ENCODE measurements at places on chromosomes 7 and 10.

DNA sequence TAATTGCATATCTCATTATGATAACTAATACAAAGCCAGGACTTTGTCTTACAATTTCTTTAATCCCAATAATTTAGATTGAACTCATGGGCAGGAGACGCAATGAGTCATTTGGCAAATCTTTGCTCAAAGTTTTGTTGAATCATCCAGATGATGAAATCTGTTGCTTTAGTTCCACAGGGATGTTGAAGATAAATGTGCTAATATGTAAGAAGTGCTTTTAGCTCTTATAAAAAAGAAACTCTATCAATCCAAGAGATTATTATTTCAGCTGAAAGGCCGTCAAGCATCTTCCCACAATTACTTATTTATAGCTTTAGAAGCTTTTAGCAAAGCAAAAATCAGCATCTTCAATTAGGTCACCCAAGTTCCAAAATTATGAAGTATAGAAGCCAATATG lies 36.8 kb upstream of the ANK3 start:
- peak; percentile 98 for DNase-seq

DNA sequence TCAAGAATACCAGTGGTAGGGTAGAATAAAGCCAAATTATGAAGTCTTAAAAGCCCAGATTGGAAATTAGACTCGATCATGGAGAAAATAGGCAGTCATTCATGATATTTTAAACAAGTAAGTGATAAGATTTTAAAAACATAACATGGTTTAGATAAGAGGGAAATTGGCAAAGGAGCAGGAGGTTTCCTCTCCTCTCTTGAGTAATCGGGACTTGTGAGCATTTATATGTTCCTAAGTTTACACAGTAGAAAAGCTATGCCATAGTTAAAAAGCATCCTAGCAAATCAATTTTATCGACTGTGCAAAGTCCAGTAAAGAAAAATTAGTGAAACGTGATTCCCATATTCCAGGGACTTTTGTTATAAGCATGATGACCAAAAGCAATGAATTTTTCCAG lies 313.2 kb downstream of the AHR start:
- no peak for DNase-seq

DNA sequence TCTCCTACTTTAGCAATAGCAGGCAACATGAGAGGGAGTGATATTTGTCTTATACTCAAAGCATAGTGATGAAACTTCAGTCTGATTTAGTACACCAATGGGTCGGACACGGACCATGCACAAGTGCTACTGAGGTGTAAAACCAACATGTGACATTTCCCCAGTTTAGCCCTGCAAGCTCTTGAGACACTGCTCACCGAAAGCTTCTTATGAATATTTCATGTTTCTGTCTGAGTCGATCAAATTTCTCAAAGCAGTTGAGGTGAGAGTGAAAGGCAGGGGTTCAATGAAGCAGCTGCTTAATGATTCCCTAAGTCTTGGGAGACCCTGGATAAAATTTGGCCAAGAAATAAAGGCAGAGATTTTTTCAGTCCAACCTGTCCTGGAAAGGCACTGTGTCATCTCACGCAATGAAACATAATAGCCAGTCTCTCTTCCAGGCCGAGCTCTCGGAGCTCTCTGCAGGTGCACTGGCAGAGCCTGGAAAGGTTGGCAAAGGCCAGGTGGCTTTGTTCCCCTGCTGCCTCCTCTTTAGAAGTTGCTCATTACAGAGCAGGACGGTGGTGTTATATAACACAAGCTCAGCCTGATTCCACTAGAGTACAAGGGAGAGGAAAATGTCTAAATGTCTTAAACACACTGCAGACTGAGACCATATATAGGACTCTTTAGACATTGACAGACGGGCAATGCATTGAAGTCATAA lies 33.9 kb upstream of the XPNPEP1 start:
- DNase-seq = no peak

DNA sequence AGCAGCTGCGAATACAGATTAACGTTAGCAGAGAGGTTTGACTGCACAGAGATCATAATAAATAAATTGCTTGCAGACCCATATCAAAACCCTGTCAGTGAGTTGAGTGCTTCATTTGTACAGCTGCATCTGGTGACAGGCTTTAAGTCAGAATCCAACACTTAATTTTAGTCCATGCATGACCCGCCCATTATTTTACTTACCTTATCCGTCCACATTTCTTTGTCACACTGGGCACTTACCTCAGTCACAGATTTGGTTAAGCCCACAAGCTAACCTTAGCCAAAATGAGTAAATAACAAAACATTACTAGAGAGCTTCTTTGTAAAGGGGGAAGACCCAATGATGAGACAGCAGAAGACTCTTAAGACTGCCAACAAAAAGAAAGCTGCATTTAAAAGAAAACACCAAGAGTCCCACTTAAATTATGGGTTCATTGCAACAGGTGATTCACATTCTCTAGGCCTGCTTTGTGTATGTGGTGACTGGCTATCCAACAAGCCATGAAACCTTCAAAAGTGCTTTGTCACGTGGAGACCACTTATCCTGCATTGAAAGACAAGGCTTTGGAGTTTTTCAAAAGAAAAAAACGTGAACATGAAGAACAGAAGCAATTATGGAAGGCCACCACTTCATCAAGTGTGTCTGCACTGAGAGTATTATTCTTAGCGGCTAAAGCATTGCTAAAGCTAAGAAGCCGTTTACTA lies 32.2 kb downstream of the PHTF2 start:
- DNase-seq = no peak

DNA sequence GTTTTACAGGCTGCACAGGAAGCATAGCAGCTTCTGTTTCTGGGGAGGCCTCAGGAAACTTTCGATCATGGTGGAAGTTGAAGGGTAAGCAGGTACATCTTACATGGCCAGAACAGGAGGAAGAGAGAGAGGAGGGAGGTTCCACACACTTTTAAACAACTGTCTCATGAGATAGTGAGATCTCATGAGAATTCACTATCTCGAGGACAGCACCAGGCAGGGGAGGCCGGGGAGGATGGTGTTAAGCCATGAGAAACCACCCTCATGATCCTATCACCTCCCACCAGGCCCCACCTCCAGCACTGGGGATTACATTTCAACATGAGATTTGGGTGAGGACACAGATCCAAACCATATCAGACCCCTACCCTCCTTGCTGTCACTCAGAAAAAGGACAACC lies 23.7 kb downstream of the ZNF503 start:
- DNase-seq = no peak

GRCh38 chr7:24572393-24572996 lies 757 bp upstream of the PALS2 start:
- peak; percentile 82 for DNase-seq

DNA sequence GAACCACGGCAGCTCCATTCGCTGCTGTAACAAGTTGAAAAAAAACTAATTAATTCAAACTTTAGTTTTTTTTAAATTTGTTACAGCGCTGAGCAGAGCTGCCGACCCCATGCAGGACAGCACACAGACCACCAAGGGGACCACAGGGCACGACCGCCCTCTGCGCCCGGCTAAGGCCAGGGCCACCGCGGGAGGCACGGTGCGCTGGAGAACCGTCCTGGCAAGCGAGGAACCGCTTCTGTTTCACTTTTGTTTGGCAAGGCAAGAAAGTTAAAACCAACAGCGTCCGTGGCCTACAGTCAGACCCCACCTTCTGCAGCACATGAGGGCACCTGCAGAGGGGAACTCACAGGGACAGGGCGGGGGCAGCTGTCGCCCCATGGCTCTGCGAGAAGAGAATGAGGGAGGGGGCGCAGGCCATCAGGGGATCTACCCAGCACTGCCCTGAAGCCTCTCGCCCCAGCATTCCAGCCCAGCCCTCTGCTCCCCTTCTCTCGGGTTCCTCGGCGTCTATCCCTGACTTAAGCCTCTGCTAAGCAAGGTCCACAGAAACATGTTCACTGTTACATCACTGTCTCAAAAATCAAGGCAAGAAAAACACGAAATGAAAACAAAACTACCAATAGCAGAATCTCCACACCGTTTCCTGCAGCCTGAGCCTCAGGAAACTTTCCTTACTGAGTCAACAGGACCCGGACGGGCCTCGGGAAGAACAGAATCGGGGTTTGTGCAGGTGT lies 204.4 kb downstream of the DIP2C start:
- peak; percentile 7 for DNase-seq

DNA sequence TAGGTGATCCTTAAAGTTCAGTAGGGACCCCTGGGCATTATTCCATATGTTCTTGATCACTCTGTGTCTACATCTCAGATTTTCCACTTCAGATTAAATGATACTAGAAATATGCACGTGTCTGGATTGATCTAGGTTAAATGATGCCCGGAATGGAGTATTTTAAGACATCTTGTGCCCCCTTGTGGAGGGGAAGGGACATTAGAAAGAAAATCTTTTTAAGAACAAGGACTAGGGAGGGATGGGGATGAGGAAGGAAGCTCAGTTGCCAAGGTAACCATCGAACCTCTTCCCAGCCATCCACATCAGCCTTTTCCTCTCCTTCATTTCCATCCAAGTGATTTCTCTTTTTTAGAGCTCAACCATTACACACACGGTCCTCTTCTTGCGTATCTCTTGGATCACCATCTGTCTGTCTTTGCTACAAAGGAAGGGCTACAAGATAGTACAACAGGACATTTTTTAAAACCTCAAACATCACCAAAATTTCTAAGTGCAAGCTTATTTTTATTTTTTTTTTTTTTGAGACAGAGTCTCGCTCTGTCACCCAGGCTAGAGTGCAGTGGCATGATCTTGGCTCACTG lies 40.5 kb downstream of the PRSS2 start:
- DNase-seq = peak; percentile 74

DNA sequence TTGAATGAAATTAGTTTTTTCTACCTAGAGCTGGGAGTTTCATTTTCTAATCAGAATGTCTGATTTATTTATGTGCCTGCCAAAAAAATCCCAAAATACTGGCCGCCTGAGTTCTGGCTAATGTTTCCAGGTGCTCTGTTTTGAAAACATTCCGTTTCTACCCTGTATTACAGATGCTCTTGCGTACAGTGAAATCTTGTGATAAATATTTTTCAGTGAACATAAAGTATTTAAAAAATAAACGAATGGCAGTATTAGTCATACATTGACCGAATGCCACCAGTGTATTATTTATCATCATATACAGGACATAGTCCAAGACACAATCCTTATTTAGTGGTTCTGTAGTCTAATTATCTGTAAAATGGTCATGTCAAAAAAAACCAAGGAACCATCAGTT lies 102.8 kb downstream of the KAT6B start:
- DNase-seq = peak; percentile 98

GRCh38 chr7:50557099-50557498 lies 8.1 kb downstream of the DDC start:
- DNase-seq = no peak

GRCh38 chr7:136067277-136067676 lies 90.1 kb upstream of the MTPN start:
- DNase-seq = no peak

- DNase-seq = no peak
These were observed 680.7 kb downstream of the REEP3 start for GRCh38 chr10:64201936-64202335.

GRCh38 chr10:130763491-130763890 lies 548.0 kb downstream of the TCERG1L start:
- DNase-seq = no peak

DNA sequence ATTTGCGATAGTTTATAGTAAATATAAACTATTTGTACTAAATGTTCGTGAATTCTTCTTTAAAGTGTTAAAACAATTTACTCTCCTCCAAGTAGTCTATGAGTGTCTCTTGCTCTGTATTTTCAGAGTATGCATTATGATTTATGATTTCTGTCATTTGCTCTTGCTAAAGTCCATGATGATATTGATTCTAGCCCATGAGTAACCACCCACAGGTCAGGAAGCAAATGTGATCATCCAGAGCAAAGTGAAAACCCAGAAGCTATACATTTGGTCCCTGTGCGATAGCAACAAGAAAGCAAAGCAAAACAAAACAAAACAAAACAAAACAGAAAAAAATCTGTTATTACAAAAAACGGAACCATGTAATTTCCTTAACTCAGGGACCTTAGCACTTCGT lies 225.9 kb downstream of the HDAC9 start:
- peak; percentile 22 for DNase-seq

DNA sequence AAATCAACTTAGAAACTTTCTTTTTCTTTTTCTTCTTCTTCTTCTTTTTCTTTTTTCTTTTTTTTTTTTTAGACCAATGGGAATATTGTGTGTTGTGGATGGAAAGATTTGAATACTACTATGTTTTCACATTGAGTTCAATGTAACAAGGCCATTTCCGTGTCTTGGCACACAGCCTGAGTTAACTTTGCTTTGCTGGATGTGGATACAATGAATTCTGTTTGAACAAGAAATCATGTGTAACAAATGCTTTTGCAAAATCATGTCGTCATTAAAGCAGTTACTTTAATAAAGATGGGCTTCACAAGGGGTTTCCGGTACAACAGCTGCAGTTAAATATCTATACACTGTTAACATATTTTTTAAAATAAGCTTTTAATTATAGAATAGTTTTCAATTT lies 13.5 kb upstream of the ENTPD1 start:
- DNase-seq = peak; percentile 19

GRCh38 chr7:155734445-155734809 lies 77.8 kb downstream of the SHH start:
- DNase-seq = no peak

GRCh38 chr7:131222171-131222570 lies 105.5 kb upstream of the MKLN1 start:
- DNase-seq = no peak

DNA sequence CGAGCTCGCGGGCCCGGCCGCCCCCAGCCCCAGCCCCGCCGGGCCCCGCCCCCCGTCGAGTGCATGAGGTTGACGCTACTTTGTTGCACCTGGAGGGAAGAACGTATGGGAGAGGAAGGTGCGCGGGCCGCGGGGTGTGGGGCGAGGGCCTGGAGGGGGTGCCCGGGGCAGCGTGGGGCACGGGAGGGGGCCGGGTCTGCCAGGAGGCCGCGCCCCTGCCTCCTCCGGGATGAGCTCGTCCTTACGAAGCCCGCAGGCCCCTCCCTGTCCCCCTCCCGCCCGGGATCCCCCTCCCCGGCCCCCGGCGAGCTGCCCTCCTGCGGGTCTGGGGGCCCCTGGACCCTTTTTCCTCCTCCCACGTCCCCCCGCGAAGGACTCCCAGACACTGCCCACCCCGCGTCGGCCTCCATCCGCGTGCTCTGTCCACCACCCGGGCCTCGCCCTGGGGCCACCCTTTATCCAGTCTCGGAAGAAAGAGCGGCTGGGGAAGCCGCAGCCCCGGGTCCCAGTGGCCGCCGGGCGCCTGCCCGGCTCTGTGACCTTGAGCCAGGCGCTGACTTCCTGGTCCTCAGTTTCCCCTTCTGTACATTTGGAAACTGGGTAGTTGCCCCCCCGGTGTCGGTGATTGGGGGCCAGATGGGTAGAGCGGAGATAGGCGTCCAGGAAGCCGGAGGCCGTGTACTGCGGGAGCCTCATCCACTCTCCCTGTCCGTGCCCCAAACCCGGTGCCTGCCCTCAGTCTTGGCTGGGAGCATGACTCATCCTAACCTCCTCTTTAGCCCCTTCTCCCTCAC lies 521 bp downstream of the LIMK1 start:
- DNase-seq = peak; percentile 31

DNA sequence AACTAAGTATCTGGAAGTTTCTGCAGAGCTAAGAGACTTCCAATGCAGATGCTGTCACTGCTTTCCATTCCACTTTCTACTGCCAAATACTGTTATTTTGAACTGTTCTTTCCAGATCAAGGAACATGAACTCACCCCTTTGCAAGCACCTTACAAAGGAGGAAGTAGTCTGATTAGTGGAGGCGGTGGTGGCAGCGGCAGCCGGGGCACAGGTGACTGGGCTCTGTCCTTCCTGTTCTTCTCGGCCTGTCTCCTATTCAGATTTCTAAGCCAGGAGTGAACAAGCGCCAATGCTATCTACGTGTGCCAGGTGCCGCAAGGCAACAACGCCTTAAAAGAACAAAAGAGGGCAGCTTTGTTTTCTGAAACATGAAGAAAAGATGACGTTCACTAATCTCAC lies 44.9 kb downstream of the BEND7 start:
- DNase-seq = no peak

Measured in PC-3 (cell line).